ENCODE measurements at places on chromosomes 11 and 22. TPM values are rescaled to one million over a fixed set of nuclear protein-coding genes. Genes with fewer than 3 reads are reported as not detected.

The C11orf87 gene
- total RNA-seq = not detected

The NUMA1 gene
- 198 TPM for total RNA-seq

DNA sequence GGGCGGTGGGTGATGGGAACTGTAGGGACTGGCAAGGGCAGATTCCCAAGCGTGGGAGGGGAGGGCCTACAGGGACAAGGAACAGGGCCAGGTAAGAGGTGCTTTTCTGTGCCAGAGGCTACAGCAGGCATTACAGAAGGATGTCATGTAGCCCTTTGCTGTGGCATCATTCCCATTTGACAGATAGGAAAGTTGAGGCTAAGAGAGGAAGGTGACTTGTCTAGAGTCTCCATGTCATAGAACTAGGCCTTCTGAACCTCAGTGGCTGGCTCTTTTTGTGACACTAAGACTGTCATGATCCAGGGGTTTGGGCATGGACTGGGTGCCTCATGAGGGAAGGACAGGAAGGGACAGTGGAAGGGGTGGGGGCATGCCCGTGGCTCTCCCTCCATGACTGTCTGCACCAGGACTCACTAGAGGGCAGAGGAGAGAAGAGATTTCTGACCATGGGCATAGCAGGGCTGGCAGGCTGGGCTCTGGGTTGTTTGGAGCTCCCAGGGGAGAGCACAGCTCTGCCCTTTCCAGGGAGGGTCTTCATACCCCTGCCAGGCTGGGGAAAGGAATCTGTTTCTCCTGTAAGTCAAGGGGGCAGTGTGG lies 3.2 kb downstream of the MMP11 start:
- DNase-seq = no peak

DNA sequence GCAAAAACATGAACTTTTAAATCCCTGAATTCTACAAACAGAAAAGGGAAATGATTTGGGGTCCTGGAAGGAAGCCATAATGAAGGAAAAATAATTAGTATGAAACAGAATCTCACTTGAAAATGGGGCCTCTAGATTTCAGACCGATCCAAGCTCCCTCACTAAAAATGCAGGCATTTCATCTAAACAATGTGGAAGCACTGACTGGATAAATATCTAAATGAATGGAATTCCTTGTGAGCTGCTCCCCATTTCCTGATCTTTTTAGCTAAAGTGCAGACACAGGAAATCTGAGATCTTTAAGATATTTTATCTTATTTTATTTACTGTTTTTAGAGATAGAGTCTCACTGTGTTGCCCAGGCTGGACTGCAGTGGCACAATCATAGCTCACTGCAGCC lies 1255.8 kb downstream of the LRRC4C start:
- no peak for DNase-seq

GRCh38 chr11:111397034-111397433 lies 18.0 kb upstream of the POU2AF1 start:
- DNase-seq = no peak

DNA sequence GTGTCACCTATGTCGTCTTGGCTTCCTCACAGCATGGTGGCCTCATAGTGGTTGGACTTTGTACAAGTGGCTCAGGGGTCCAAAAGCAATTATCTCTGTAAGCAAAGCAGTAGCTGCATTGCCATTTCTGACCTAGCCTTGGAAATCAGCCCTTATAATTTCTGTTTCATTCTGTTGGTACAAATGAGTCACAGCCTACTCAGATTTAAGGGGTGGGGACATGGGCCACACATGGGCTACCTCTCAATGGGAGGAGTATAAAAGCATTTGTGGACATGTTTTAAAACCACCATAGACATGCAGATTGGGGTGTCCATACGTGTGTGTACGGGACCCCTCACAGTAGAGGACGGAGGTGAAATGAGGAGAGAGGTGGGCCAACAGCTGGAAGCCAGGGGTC lies 41.6 kb downstream of the CHRDL2 start:
- no peak for DNase-seq

DNA sequence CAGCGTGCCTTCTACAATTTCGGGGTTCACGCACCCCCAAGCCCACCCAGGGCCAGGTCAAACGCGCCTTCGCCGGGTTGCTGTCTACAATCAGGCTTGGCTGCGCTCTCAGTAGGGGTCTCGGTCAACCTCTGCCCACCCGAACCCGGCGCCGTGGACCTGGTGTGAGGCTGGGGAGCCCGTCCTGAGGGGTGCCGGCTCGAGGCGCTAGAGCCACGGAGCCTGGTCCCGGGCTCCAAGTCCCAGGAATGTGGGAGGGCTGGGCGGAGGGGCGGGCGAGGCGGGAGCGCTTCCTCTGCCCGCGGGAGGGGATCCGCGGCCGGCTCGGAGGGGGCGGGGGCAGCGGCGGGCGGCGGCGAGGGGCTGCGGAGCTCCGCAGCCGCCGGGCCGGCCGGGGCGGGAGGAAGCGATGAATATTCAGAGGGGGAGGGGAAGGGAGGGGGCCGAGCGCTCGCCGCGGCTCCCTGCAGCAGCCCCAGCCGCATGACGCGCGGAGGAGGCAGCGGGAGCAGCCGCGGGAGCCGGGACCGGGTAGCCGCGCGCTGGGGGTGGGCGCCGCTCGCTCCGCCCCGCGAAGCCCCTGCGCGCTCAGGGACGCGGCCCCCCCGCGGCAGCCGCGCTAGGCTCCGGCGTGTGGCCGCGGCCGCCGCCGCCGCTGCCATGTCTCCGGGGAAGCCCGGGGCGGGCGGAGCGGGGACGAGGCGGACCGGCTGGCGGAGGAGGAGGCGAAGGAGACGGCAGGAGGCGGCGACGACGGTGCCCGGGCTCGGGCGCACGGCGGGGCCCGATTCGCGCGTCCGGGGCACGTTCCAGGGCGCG lies at the start of gene PTPRJ:
TSS of gene PTPRJ (plus strand) at position 472 of the 819 bp plus-strand sequence. CDS start 354 bp downstream, outside the sequence.
- DNase-seq = peak; percentile 89

DNA sequence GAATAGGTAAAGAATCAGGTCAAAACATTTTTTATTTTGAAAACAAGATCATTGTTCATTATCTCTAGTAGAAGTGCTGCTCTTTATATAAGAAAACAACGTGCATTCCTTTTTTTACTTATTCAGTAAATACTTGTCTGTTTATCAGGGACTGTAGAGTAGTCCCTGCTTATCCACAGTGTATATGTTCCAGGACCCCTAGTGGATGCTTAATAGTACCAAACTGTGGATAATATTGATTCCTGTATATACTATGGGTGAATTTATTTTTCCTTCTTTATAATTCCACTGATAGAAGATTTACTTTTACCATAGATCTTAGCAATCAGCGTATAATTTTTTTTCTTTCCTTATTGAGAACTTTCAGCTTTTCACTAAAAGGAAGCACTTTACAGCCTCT lies 32.6 kb downstream of the CEP295 start:
- DNase-seq = no peak

DNA sequence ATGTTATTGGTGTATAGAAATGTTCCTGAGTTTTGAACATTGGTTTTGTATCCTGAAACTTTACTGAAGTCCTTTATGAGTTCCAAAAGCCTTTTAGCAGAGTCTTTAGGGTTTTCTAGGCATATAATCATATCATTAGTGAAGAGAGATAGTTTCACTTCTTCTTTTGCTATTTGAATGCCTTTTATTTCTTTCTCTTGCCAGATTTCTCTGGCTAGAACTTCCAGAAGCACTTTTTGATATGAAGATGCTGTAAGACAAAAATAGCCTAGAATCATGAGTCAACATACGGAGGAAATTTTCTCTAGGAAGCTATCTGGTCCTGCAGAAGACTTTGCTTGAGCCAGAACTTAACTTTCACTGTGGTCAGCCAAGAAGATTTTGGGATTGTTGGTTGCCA lies 86.7 kb upstream of the IZUMO1R start:
- DNase-seq = no peak

DNA sequence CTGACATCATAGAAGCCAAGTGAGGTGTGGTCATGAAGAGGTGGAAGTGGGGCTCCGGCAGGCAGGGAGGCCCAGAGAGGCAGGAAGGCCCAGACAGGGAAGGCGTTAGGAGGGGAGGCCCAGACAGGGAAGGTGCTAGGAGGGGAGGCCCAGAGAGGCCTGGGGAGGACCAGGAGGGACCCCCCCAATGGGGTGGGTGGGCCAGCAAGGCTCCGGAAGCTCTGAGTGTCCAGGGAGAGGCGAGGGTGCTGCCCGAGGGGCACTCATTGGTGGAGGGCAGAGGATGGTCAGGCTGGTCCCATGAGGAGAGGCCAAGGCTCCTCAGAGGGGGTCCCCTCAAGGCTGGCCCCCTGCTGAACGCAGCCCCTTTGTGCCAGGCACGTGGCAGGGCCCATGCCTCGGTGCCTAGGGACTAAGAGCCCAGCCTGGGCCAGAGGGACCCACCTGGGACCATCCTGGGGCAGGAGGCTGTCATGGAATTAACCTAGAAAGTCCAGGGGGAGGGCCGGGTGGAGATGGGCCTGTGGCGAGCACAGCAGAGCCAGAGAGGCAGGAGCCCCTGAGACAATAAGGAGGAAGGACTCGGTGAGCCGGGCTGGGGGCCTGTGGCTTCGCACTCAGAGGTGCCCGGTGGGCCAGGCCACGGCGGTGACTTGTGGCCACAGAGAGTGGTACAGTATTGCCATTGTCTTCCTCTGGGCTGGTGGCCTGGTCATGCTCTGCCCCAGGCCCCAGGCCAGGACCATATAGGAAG lies 12.2 kb downstream of the PHLDA2 start:
- DNase-seq = peak; percentile 66

DNA sequence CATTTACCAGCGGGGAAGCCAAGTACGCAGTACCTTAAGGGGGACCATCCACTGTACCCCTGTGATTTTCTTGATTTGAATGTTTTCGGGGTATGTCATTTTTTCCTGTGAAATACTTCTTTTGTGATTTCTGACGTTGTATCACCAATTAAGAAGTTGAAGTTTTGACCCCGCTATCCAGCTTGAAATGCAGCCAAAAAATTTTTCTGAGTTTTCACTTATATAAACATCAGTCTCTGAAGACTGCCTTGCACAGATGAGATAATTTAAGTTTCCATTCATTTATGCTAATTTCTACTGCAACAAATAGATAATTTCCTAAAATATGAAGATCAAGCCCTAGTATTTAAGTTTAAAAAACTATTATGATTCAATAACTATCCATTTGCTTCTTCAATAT lies 20.0 kb downstream of the CTSC start:
- no peak for DNase-seq

DNA sequence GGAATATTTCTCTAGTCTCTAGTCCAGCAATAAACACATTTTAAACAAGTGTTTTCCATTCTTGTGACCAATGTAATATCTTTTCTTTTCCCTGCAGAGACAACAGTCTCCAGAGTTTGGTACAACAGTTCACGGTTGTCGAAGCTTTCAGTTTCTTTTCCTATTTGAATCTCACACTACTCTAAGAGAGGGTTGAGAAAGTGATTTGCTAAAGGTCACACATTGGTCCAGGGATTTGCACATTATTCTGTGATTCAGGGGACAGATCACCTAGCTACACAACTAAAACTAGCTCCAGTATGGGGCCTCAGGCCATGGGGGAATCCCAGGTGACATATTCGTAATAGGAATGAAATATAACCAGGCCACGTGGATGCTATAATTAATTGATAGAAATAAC lies 132.5 kb downstream of the HIPK3 start:
- DNase-seq = no peak

GRCh38 chr11:68968306-68969250 lies 12.2 kb downstream of the MRGPRD start:
- DNase-seq = peak; percentile 59

DNA sequence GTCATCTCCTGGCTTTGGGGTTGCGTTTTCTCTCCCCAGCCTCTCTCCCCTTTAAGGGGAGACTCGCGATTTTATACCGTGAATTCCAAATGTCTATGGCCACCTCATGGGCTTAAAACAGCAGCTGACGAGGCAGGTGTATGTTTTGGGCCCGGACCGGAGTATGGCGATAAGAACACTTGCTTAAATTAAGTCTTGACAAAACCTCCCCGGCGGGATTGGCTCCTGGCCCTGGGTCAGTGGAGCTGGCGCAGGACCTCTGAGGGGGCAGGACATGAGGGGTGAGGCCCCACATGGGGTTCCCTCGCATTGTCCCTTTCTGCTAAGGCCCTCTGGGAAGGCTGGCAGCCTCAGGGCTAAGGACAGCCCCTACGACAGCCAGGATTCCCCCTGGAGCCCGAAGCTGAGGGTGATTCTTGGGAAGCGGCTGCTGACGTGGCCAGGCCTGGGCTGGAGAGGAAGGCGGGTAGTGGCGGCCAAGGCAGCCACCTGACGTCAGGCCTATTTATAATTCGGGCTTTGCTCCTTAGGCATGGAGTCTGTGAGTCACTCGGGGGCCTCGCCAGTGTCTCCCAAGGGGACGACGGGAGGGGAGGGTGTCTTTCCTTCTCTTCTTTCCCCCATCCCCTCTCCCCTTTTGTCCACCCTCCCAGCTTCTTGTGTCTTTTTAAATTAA lies 12.7 kb downstream of the MYO18B start:
- no peak for DNase-seq

DNA sequence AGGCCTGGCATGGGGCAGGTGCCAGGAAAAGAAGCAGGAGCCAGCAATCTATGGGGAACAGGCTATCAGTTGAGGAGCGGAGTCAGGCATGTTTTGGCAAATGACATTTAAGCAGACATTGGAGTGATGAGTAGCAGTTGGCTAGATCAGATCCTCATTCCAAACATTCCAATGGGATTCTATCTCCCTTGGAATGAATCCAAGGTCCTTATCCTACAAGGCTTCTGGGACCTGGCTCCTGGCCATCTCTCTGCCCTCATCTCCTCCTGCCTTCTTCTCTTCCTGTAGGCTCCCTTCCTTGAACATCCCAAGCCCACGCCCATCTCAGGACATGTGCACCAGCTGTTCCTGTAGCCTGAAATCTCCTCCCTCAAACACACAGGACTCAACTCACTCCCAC lies 1074.5 kb downstream of the TBC1D22A start:
- DNase-seq = no peak

Measured in kidney (tissue), 22 donors.